Bronchial epithelial cell (primary cell): ENCODE measurements at places on chromosomes 3 and 15.

DNA sequence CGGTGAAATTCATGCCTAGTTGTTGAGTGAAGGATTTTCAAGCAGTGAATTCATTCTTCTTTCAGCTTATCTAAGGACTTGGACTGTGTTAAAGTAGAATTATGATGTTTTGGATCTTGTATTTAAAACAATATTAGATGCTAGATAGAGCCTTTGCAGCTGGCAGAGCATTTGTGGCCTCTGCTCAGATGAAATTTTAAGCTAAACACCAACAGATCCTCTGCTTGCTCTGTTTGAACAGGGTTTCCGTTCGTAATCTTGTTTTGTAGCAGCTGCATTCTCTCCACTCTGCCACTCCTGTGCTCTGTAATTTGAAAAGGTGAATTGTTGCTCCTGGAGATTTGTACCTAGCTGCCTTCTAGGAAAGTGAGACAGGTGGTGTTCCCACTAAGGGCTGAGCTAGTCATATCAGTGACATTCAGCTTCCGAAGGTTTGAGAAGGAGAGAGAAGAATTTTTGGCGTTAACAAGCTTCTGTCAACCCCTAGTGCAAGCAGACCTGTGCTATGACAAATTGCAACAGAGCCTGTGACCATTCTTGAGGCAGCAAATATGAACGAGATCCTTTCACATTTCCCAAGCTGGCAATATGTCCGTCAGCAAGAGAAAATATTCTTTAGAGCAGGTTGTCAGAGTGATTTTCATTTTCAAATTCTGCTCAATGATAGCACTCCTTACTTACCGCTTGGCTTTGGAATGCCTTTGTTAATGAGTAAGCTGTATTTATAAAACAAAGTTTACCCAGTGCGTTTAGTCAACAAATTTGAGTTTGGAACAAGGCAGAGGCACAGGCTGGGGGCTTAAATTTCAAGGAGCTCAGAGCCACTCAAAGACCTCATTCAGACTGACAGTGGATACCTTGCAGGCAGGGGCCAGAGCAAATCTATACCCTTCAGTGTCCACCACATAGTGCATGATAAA lies 5.3 kb downstream of the CHST2 start:
- no peak for DNase-seq

DNA sequence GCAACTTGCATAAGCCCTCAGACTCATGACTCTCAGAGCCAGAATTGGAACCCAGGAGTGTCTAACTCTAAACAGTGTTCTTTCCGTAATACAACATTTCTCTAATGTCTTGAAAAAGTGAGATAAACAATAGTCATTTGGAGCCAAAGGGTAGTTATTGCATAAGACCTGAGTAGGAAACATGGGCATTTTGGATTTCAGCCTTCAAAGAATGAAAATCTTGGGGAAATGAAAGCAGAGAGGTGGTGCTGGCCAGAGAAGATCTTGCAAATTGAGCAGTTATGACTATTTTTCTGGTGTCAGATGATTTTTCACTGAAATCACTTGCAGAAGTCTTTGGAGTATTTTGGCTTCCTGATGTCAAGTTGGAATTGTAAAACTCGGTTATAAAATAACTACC lies 379.4 kb downstream of the DIPK2A start:
- DNase-seq: no peak

DNA sequence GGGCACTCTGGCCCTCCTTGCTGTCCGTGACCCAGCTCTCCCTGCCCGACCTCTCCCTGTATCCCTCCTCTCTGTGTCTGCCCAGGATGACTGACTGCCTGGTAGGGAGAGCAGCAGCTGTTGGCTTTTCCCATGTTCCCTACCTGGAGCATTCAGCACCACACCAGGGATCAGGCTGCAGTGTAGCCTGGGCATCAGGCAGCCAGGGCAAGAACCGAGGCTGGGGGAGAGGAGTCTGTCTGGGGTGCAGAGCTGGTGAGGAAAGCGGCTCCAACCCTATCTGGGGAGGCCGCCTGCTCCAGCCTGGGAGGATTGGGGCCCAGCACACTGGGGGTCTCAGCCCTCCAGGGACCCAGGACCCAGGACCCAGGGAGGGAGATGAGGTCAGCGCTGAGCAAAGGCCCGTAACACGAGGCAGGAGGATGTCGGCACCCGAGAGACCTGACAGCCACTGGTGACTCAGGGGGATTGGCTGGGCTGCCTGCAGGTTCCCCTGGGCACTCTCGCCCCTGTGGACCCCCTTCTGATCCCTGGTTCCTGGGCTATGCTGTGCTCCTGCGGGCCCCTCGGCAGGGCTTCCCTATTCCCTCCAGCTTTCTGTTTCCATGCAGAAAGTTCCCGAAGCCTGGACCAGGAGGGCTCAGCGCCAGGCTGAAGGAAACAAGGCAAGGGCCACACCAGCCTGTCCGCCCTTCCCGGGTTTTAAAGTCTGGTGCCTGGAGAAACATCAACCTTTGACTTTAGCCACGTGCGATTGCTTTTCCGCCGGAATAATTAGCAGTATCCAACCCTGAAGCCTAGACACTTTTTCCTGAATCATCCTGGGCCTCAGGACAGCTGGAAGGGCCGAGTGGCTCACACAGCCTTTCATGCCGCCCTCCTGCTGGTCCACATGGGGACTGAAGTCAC lies 128.2 kb upstream of the MEF2A start:
- no peak for DNase-seq

DNA sequence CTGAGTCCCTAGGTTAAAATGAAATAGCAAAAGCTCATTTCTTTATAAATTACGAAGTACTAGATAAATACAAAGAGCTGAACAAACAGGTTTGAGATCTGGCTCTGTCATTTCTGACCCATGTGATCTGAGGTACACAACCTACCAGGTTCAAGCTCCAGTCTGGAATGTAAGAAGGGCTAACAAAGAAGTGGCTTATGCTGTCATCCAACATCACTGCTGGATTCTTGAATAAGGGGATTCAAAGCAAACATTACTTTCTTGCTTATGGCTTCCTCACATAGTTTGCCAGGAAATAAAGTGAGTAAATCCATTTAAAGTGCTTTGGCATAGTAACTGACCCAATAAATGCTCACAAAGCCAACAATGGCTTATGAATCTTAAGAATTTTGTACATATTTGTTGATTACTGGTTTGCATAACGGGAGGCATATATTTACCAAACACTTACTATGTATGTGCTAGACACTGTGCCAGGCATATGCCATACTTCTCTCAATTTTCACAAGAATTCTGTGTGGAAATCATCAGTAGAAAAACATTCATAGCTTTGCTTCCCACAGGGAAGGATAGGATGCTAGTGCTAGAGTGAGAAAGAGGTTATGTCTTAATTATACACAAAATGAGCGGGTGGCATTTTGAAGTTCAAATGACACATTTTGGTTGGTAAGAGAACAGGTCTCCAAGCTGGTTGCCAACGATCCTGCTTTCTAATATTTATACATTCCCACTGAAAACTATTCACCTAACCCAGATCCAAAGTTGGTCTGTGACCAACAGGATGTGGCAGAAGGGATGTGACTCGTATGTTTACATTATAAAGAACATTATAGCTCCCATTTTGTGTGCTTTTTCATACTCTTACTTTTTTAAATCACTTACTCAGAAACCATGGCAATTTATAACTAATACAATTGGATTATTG lies 38.7 kb upstream of the CSPG5 start:
- peak; percentile 4 for DNase-seq

GRCh38 chr15:65054333-65055200 lies 9.4 kb downstream of the SLC51B start:
- peak; percentile 34 for DNase-seq

GRCh38 chr3:128864351-128864811 lies 15.0 kb upstream of the ACAD9 start:
- DNase-seq: no peak

DNA sequence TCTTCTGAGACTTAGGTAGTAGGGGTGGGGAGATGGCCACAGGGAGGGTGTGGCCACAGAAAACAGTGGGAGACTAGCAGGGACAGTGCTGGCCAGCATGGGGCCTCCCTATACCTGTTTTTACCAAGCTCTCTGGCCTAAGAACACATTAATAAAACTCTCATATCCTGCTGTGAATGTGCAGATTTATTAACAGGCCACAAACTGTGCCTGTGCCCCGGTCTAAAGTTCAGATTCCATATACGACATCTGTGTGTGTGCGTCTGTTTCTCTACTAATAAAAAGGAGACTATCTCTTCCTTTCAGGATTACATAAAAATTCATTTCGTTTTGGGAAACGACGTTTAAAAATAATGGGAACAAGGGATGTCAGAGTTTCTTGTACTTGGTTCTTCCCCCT lies 92.8 kb upstream of the ADAMTS17 start:
- no peak for DNase-seq

DNA sequence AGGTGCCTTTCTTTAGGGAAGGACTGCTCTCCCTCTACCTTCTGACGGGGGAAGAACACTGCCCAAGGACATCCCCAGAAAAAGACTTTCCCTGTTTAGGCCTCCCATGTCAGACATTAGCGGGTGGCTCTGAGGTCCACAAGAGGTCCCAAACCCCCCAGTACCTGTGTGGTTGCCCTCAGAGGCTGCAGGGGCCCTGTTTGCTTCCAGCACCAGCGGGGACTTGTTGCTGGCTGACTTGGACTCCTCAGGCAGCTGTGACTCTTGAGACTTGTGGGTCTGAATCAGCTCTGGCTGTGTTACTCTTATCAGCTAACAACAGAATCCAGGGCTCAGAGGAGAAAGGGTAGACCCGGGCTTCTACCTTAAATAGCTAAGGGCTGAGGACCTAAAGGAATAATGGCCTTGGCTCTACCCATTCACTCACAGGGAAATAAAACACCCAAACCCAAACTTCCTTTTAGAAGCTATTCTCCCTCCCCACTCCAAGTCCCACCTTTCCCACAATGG lies 39.2 kb downstream of the SEMA3G start:
- DNase-seq: peak; percentile 64

DNA sequence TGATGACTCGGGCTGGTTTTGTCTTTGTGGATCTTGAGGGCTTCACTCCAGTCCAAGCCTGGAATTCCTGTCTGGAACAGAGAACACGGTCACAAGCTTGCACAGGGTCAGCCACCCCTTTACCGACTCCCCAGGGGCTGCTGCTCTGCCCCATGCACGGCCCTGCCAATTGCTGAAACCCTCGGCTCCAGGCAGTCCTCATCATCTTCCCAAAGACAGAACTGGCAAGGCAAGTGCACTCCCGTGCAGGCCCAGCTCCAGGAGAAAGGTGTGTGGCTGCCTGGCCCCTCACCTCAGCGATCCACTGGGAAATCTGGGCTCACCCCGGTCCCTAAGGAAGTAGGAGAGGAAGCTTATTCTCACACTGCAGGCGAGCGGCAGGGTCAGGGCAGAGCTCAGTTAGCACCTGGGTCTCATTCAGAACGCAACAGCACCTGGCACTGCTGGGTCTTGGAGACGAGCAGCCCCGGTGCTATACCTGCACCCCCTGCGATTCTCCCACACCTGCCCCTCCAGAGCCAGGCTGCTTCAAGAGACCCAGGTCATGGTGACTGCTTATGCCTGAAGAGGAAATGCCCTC lies 7.2 kb downstream of the MAP6D1 start:
- no peak for DNase-seq

DNA sequence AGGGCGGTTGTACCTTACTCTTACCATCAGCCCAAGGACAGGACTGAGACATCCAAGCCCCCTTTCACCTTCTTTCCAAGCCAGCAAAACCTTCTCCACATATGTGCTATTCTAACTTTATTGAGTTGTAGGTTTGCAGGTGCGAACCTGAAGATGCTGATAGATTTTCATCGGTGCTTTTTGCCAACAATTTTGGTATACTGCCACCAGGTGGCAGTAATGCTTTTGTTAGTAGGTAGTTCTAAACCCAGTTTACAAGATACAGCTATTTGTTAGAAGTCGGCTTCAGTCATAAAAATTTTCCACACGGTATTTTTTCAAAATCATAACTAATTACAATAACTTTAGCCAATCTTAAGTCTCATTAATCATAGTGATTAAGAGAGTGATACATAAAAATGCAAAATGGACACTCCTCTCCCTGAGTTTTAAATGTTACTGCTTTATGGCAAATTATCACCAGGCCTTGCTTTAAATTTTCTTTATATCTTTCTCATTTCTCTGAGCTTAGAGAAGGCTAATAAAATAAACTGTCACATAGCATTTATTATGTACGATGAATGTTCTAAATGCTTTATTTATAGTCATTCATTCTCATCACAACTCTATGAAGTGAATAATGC lies 636 bp downstream of the TBC1D21 start:
- peak; percentile 55 for DNase-seq

DNA sequence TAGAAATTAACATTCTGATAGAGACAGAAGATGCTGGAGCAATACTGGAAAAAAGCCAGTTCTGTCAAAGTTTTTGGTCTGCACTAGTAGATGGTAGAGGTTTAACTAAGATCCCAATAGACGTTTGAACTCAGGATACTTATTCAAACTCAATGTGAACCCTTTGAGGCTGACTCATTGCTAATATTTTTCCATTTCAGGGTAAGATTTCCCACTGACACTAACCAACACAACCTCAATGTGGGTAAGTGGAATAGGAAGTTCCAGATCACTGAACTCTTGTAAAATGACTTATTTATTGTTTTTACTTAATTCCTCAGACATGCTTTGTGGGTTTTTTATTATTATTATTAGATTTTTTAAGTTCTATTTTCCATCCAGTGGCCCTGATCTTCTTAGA lies 1024.8 kb downstream of the EPHA3 start:
- no peak for DNase-seq

GRCh38 chr3:154952553-154952952 lies 127.6 kb upstream of the MME start:
- no peak for DNase-seq

- no peak for DNase-seq
Measured at GRCh38 chr3:52374173-52374572, 58.1 kb downstream of the DNAH1 start.

DNA sequence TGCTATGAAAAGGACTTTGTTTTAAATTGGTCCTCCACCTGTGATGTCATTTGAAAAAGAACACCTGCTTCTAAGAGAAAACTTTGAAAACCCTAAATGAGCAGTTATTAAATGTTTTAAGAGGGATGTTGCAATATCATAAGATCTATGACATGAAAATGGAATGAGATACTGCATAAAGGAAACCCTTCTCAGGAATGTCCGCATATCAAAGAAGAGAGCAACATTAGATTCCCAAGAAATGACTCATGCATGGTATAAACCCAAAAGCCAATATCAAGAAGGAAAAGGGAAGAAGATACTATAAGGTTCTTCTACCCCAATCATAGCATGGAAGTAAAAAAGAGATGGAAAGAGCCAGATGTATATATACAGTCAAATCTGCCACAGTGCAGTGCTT lies 627.5 kb upstream of the LMCD1 start:
- DNase-seq: peak; percentile 63

GRCh38 chr15:101684384-101684783 lies 32.2 kb upstream of the TM2D3 start:
- DNase-seq: peak; percentile 100

DNA sequence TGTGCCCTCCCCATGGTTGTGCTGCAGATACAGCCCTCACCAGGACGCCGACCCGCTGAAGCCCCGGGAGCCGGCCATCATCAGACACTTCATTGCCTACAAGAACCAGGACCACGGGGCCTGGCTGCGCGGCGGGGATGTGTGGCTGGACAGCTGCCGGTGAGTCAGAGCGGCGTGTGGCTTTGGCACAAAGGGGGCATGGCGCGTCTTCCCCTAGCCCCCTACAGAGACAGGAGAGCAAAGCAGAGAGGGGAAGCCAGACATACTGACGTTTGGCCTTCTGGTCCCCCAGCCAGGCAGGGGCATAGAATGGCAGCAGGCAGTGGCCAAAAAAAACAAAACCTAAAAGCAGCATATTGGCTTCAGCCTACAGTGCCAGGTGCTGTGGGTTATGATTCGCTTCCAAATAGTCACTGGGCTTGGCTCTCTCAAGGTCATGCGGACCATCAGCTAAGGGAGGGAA lies 64.0 kb downstream of the MESD start:
- DNase-seq: no peak

GRCh38 chr3:86388820-86389219 lies 602.1 kb downstream of the VGLL3 start:
- DNase-seq: no peak

GRCh38 chr3:172074586-172074985 lies 35.2 kb downstream of the FNDC3B start:
- no peak for DNase-seq
